ENCODE measurements at places on chromosomes 2 and 18.

GRCh38 chr18:48136051-48136826 lies 205.8 kb upstream of the SMAD2 start:
- DNase-seq, result no peak

GRCh38 chr2:204665771-204666170 lies 120.5 kb downstream of the PARD3B start:
- DNase-seq, result no peak

DNA sequence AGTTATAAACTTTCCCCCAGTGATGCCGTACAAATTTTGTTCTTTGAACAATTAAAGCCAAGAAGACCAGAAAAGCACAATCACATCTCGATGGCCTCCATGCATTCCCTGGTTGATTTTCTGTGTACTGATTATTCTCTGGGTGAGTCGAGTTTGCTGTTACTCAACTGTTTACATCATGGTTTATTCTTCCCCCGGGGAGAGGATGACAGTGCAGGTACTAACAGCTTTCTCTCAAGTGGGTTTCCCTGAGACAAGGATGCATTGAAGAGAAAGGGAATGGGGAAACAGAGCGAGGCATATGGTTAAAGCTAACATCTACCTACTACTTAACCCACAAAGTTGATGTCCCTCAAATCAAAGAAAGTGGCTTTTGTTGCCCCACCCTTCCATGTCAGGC lies 410.8 kb upstream of the FANCL start:
- peak; percentile 50 for DNase-seq

- DNase-seq, result no peak
Observed at GRCh38 chr2:73117441-73117840, 4.7 kb upstream of the RAB11FIP5 start.

- no peak for DNase-seq
Observed at GRCh38 chr18:39199231-39199855, 1633.7 kb upstream of the CELF4 start.

DNA sequence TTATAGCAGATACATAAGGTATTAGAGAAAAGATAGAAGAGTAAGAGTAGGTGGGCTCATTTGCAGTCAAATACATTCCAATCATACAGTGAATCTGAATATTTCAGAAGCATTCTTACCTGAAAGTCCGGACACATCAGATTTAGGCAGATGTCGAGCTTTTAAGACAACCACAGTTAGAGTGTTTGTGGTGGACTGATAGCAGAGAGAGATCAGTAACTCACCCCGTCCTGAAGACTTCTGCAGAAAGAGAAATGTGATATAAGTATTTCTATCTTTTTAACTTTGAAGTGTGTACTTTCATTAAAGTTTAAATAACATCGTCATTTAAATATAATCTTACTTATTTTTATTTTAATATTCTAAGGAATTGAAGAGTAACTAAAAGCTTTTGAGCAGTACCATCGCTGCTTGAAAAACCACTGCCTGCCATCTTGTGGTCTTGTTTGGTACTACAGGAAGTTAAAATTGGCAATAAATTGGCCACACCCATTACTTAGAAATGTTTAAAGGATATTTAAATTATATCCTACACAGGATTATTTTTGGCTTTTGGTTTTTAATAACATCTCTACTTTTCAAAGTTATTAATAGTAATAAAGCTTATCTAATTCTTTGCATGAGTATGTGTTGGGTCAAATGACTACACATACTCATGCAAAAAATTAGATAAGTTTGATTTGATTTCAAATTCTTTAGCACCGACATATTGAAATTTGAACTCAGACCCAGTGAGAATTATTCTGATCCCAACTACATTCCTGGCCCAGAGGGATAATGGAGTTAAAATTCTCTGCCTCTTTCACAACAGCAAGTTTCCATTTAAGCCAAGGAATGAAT lies 5.5 kb downstream of the SYT4 start:
- peak; percentile 39 for DNase-seq

GRCh38 chr2:224145751-224146355 lies 106.8 kb upstream of the SERPINE2 start:
- DNase-seq, result peak; percentile 93

- peak; percentile 61 for DNase-seq
Observed at GRCh38 chr2:62760555-62760954, 55.0 kb downstream of the EHBP1 start.

DNA sequence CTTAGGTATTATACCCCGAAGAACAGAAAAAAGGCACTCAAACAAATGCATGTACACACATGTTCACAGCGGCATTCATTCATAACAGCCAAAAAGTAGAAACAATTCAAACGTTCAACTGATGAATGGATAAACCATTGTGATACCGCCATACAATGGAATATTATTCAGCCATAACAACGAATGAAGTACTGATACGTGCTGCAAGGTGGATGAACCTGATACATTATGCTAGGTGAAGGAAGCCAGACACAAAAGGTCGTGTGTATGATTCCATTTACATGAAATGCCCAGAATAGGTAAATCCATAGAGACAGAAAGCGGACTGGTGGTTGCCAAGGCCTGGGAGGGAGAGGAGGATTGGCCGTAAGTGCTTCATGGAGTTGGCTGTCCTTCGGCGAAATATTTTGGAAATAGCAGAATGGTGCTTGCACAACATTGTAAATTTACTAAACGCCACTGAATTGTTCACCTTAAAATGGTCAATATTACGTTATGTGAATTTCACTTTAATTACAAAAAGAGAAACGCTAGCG lies 750 bp upstream of the RMP24 start:
- DNase-seq, result no peak

GRCh38 chr2:608297-608696 lies 68.9 kb downstream of the TMEM18 start:
- no peak for DNase-seq

DNA sequence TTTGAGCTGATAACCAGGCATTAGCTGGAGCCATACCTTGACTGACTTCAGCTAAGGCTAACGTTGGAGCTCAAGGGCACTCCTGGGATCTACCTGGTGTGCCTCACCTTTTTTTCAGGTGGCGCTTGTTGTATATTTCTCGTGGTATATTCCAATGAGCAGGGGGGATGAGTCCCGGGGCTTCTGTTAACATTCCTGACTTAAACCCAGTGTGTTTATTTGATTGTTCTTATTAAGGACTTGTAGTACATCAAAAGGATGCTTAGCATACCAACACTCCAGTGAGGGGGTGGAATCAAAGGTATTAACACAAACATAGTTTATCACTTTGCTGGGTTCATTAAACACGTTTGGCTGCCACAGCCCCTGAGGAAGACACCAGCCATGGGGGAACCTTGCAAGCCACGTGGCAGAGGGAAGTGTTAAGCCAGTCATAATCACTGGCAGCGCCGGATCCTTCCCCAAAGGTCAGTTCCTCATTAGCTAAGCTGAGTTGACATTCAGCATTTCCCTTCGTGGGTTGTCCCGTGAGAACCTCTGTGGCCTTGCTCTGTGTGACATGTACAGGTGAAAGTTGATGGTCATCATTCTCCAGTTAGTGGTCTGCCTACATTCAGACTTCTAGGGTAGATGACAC lies 119.5 kb upstream of the MCFD2 start:
- no peak for DNase-seq

GRCh38 chr18:35716169-35716831 lies 134.8 kb downstream of the GALNT1 start:
- DNase-seq, result no peak

- no peak for DNase-seq
Observed at GRCh38 chr2:169129703-169130243, 60.4 kb downstream of the DHRS9 start.

GRCh38 chr2:180520206-180520605 lies 460.2 kb upstream of the UBE2E3 start:
- peak; percentile 46 for DNase-seq

GRCh38 chr2:147649286-147649685 lies 195.5 kb upstream of the ACVR2A start:
- no peak for DNase-seq

- peak; percentile 44 for DNase-seq
Observed at GRCh38 chr2:55827855-55828254, 95.7 kb downstream of the EFEMP1 start.

GRCh38 chr2:16320716-16321115 lies 344.9 kb downstream of the CYRIA start:
- DNase-seq, result no peak

DNA sequence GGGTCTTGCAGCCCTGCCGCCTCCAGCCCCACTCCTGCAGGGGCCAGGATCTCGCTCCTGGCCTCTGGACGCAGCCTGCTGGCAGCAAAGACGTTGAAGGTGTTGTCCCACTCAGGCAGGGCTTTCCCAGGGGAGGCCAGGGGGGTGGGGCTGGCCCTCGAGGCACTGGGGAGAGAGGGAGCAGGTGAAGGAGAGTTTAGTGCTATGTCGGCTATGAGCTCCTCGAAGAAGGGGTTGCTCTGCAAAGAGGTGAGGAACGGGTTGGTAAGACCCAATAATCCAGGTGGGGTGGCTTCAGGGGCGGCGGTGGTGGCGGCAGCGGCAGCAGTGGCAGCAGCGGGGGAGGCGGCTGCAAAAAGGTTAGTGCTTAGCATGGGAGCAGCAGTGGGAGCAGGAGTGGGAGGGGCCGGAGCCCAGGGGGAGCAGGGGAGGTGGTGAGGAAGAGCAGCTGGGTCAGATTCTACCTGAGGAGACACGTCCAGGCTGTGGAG lies 9.7 kb upstream of the SFXN5 start:
- DNase-seq, result no peak

DNA sequence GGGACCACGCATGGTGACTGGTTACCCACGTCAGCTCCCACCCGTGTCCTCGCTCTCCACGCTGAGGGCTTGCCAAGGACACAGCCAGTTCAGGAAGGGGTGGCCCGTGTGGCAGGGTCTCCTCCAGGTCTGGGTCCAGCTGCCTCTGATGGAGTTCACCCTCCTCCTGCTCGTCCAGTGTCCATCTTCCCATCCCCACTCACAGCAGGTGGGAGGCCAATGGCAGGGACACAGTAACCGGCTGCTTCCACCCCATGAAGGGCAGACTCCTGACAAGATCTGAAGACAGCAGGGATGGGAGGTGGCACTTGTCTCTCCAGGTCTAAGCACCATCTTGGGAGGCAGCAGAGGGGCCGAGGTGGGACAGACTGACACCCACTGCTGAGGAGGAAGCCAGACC lies 106.4 kb downstream of the NDUFA10 start:
- no peak for DNase-seq

DNA sequence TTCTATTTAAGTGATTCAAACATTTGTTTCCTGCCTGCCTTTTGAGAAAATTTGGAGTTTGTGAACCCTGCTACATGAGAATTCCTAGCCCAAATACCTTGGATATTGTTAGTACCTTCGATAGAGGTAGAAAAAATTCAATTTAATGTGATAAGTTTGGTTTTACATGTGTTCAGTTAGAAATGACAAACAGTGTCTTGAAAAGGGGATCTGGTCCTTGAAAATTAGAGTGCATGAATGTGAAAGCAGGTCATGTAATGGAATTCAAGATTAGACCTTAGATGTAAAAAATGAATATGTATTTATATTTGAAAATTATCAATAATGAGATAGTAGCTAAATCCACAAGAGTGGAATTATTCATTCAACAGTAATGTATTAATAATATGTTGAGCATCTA lies 70.5 kb downstream of the PIK3C3 start:
- no peak for DNase-seq

DNA sequence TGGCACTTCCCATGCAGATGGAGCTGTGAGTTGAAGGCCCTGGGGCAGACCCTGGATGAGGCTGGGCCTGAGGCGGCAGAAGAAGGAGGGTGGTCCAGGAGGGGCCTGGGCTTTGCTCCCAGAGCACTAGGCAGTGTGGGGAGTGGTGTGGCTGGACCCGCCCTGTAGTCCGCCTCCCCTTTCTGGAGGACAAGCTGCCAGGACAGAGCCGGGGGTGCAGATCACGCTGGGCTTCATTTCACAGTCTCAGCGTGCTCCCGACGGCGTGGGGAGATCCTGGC lies 49.8 kb downstream of the PTGR3 start:
- DNase-seq, result no peak

GRCh38 chr18:13712400-13713131 lies 13.8 kb downstream of the FAM210A start:
- DNase-seq, result no peak

DNA sequence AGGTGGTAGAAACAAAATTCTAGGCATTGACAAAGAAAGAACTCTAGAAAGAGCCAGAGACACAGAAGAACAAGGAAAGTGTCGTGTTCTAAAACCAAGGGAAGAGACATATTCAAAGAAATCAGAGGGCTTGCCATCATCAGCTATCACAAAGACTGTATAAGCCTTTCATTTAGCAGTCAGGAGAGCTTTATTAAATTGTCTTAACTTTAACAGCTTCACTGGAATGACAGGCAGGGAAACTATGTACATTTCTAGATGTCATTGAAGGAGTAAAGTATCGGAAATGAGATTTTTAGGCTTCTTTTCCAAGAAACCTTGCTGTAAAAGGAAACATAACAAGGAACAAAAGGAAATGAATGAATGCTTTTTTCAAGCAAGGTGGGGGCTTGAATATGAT lies 15.8 kb downstream of the KYNU start:
- no peak for DNase-seq

GRCh38 chr2:1971124-1971523 lies 226.8 kb upstream of the PXDN start:
- no peak for DNase-seq

- no peak for DNase-seq
Observed at GRCh38 chr18:62177271-62177670, 9.6 kb downstream of the PIGN start.

- DNase-seq, result peak; percentile 30
Observed at GRCh38 chr2:61220768-61221167, 58.8 kb downstream of the C2orf74 start.

All from ELR (cell line).